ENCODE measurements at places on chromosomes 2 and 18. TPM values are rescaled to one million over a fixed set of nuclear protein-coding genes. Genes with fewer than 3 reads are reported as not detected.

DNA sequence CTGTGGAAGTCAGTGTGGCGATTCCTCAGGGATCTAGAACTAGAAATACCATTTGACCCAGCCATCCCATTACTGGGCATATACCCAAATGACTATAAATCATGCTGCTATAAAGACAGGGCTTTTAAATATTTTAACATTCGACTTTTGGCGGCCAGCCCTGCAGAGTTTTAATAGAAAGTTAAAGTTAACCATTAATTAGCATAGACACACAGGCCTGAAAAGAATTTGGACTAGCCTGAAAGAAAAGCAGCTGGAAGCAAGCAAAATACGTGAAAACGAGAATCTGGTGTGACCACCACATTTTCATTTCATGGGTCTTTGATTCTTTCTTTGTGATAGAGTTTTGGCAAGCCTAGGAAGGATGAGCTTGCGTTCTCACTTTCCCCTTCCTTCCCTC, 184.0 kb downstream of the SCG2 start:
- no peak for DNase-seq

The CNDP1 gene
- polyA plus RNA-seq = 0.47 TPM

The CCDC121 gene
- polyA plus RNA-seq = 13.1 TPM

The GPR45 gene
- not detected for polyA plus RNA-seq

GRCh38 chr2:64213532-64214275, 69.5 kb upstream of the PELI1 start:
- DNase-seq = no peak

DNA sequence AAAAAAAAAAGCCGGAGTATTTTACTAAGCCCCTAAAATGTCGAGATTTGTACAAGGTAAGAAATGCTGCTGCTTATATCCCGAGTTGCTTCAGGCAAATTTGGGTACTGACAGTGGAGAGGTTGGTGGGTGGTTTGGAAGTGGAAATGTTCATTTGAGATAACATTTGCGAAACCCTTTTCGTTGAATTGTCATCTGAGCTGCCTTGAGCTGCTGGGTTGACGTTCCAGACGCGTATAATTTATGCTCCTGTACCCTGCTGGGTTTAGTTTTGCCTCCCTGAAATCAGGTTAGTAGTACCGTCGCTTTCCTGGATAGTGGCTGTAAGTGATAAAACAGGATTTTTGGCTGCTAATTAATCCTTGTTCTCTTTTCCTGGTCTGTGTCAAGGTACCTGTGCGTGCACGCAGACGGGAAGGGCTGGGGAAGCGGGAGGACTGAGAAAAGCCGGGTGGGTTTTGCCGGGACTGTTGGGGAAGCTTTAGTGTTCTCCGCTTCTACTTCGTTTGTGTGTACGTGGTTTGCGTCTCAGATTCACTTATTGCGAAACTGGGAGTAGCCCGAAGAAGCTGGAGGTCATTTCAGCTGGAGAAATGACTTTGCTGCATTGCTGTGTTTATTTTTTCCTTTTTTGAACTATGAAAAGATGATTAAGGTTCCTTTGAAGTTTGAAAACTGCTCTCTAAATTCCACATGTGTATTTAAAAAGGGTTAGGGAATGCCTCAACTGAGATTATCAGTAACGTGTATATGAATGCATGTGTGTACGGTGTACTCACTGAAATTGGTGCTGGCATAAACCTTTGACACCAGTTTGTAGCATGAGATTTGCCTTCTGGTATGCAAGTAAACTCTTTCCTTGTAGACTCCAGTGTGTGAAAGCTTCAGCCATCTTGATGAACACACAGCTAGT, 709 bp downstream of the UGP2 start:
- peak; percentile 70 for DNase-seq

GRCh38 chr2:197168705-197169104, 141.9 kb downstream of the ANKRD44 start:
- DNase-seq = no peak

The INPP4A gene
- 12.6 TPM for polyA plus RNA-seq

DNA sequence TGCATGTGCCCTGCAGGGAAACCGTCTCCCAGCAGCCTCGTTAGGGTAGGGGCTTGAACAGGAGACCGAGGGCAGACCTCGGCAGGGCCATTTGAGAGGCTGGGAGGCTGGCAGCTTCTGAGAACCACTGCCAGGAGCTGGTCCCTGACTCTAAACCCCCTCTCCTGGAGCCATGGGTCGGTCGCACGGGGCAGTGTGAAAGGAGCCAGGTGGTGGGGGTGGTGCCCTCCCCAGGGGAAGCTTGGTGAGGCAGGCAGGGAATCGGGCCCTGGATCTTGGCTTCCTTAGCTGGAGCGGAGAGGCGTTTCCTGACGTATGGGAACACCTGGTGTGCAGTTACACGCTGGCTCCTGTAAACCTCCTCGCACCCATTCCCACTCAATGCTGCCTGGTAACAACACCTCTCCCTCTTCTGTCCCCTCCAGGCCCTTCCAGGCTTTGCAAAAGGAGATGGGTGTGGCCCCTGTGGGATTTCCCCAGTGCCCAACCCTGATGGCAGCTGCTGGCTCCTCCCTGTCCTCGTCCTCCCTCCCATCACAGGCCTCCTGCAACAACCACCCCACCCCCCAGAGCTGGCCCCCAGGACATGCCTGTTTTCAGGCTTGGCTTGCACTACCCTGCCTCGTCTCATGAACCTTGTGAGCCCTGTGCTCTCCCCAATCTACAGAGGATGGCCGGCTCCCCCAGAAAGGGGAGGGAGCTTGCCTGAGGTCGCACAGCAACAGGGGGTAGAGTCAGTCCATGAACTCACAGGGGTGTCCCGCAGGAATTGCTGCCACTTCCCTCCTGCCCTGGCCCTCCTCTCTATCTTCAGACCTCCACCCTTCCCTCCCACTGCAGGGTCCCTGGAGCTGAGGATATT, 24.4 kb downstream of the ADRA2B start:
- no peak for DNase-seq

- no peak for DNase-seq
Measured at GRCh38 chr2:42286268-42286946, 74.6 kb downstream of the COX7A2L start.

The TDRD15 gene
- not detected for polyA plus RNA-seq

DNA sequence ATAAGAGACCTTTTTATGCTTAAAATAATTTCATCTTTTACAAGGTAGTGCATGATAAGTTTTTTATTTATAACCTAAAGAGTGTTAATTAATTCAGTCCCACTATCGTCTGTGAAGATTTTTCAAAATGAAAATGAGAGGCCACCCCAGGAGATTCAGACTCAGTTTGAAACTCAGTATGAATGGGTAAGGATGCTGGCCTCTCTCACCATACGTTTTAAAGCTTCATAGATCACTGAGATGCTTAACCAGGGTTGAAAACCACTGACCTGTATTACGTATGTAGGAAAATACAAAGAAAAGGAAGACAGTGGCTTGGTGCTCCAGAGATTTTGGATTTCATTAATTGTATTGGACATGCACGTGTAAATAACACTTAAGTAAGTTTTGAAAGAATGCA, 278.7 kb downstream of the FSIP2 start:
- no peak for DNase-seq

The TUBA3E gene
- polyA plus RNA-seq = 0.13 TPM

GRCh38 chr2:119823734-119824334, 64.1 kb downstream of the PTPN4 start:
- peak; percentile 25 for DNase-seq

The CLHC1 gene
- 28.3 TPM for polyA plus RNA-seq

DNA sequence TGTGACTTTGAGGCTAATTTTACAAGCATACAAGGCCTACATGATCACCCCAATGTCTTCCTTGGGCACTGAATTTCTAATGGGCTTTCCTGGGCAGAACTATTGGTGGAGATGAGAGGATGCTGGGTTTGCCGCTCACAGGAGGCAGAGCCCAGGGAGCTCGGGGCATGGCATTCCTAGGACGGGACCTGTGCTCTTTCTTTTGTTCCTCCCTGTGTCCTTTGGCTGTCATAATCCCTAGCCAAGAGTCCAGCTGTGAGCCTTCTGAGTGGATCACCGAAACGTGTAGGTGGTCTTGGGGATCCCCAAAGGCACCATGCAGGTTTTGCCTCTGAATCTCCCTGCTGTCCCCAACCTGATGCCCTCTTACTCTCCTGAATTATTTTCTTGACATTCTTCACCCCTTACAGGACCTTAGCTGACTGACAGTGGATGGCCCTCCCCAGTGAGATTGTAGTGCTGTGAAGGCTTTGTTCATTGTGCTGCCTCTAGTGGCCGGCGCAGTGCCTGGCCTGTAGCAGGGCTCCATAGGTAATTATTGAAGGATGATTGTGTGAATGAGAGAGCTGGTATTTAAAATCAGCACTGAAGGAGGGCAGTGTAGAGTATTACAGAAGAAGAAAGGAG, 221.9 kb downstream of the ZNF407 start:
- no peak for DNase-seq

DNA sequence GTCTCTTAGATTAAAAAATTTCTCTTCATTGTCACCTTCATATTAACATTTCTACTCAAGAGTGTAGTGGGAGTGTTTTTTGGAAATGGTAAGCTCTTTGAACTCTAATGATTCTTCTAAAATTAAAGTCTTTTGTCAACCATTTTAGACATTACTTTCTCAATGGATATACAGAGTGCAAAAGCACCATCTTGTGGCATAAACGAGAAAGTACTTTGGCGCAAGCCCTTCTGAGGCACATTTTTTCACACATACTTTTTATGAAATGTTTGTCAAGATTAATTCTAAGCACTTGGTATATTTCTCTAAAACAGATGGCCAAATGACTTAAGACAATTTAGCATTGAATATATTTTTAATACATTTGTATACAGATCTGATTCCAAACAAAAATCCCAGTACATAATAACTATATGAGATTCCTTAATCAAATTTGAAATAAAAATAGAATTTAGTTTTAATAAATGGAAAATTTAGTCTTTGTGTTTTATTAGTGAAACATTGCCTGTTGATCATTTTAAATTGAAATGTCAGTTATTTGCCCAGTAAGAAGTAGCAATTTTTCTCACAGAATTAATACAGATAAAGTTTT, 63.3 kb upstream of the GALNT5 start:
- DNase-seq = peak; percentile 45

GRCh38 chr2:240362216-240362755, 73.2 kb upstream of the GPC1 start:
- DNase-seq = no peak

- no peak for DNase-seq
Measured at GRCh38 chr2:121409966-121410365, 120.7 kb upstream of the RNU4ATAC start.

DNA sequence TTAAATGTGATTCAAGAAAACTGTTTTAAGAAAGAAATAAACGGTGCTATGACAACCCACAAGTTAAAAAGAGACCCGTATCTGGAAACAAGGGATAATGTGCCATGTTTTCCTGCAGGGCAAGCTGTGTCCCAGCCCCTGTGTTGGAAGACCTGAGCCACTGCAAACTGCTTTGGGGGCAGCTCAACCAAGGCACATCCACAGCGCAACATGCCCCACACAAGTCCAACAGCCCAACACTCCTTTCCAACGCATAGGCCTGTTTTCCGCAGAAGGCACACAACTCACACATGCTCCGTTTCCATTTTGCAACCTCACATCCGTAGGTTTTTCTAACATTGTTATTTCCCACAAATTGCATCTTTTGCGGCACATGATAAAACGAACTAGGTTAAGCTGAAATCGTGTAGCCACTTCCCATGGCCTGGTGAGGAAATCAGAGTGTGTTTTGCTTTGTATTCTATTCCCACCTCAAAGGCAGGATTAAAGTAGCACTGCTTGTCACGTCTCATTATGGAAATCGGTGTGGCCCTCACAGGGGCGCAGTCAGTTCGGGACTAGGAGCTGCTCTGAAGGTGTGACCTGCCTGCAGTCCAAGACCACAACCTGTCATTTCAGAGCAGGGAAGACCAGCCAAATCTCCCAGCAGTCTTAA, 50.5 kb upstream of the ZNF516 start:
- no peak for DNase-seq

GRCh38 chr2:65214361-65214760, 13.3 kb upstream of the ACTR2 start:
- DNase-seq = no peak
